Activated naive CD8-positive, alpha-beta T cell treated with anti-CD3 and anti-CD28 coated beads, Interleukin-2, amount 10 ng/mL, durations not matched to agents 7 days and 5 days (primary cell): ENCODE measurements at places on chromosomes 2 and 18. TPM values are rescaled to one million over a fixed set of nuclear protein-coding genes. Genes with fewer than 3 reads are reported as not detected.

Gene DSG4
- total RNA-seq, result not detected

- H3K4me3 ChIP-seq, result peak within 1 kb of the TSS; percentile 94
- no peaks in the 10 kb centered on the region for H3K27me3 ChIP-seq
- H3K27ac ChIP-seq, result peak within 1 kb of the TSS; percentile 92
- DNase-seq, result peak; percentile 92
Observed at GRCh38 chr18:11908182-11909060, at the start of gene MPPE1. Gene MPPE1, minus strand, starts transcription at chr18:11908317. Its CDS starts 11,053 bp downstream, at chr18:11897264.

Gene ERFE
- total RNA-seq, result not detected

DNA sequence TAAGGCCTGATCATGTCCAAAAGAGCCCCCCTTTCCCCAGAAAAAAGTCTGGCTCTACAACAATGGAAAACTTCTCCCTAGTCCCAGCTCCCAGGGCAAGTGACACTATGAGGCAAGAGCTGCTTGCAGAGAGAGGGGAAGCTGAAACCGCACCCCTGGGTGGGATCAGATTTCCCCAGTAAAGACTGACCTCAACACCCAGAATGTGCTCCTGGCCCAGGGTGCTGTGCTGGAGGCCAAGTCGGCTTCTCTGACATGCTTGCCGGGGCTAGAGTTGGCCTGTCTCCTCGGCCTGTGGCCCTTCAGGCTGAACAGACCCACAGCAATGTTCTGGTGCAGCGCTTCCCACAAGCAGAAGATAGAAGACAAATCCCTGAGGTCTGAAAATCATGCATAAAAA is 18.4 kb upstream of the ST8SIA3 start:
- no peaks in the 10 kb centered on the region for H3K36me3 ChIP-seq
- H3K27ac ChIP-seq, result no peak overlapping the region
- no peak for DNase-seq

DNA sequence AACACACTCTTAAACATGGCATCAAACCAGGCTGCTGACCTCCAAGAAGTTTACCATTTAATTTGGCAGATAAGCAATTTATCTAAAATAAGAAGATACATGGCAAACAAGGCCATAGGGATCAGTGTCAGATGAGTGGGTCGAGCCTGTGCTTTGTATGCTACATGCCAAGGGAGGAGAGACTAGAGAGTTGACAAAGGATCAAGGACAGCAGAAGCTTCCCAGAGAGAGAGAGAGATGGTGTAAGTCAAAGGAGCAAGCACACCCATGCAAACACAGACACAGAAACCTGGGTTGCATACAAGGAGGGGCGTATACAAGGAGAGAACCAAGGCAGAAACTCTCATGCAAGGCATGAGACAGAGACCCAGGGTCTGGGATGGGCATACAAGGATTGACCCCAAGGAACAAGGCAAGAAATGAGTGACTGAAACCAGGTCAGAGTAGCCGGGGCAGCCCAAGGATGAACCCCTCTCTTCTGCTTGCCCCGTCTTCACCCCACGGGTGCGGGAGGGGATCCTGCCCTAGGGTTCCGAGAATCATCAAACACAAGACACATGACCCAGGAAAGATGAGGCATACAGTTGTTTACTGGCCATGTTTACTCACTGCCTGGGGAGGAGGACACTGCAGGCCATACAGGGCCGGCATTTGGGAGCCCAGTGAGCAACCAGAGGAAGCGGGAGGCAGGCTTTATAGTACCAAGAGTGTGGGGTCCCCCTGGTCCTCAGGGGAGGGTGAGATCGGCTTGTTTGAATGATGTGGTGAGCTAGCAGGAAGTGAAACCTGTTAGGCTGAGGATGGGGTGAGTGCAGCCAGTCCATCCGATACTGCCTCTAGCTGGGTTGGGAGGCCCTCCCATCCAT is 529.2 kb upstream of the ID2 start:
- H3K27ac ChIP-seq, result peak overlapping the region; percentile 18
- peak overlapping the region; percentile 14 for H3K4me3 ChIP-seq
- H3K36me3 ChIP-seq, result peaks cover 6% of the 10 kb centered on the region
- no peaks in the 10 kb centered on the region for H3K27me3 ChIP-seq

Gene ANKRD44
- total RNA-seq, result 243 TPM

Gene CCDC68
- total RNA-seq, result not detected
